ELF-1 (cell line): ENCODE measurements at places on chromosomes 4 and X.
A peak's percentile ranks its signal among the peaks of the same experiment; 100 is the strongest.

DNA sequence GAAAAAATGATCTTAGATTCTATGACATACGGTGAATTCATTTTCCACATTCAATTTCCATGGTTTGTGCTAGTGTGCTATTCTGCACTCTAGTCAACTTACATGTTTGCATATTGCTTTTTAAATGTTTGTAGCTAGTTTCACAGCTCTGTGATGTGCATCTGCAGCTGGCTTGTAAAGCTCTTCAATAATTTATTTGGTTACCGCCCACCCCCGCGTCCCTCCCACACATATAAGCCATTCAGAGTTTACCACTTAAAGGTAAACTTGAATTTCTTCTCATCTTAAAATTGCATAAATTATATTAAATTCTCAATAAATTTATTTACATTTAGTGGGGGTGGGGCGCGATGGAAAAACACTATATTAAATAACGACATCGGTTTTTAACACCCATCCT is 291 bp upstream of the NBDY start:
- no peak for DNase-seq

DNA sequence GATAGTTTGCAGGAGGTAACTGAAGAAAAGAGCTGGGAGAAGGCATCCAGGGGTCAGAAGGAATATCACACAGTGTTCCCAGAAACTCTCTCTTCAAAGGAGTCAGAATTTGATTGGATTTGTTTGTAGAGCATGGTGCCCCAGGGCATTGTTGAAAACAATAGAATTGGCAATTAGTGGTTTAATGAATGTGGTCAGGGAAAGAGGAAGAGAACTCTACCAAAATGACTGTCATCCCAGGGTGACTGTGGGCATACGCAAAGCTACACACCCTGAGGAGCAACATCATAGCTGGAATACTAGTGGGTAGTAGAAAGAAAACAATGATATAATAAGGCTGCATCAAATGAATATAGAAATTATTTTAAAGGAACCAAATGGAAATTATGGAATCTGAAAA is 21.5 kb downstream of the TNIP2 start:
- DNase-seq, result peak; percentile 34

GRCh38 chr4:78061939-78062570 is 4.9 kb downstream of the FRAS1 start:
- no peak for DNase-seq

GRCh38 chrX:55167124-55167803 is 52.9 kb upstream of the PAGE5 start:
- DNase-seq, result no peak

- no peak for DNase-seq
These were observed 361.2 kb downstream of the BCOR start for GRCh38 chrX:39736216-39737211.

- DNase-seq, result peak; percentile 47
These were observed 398.1 kb upstream of the PITX2 start for GRCh38 chr4:111020961-111021360.

GRCh38 chr4:52659722-52660261 is 691 bp upstream of the USP46 start:
- peak; percentile 54 for DNase-seq

GRCh38 chrX:40154853-40155588 is 57.3 kb upstream of the BCOR start:
- DNase-seq, result peak; percentile 81

DNA sequence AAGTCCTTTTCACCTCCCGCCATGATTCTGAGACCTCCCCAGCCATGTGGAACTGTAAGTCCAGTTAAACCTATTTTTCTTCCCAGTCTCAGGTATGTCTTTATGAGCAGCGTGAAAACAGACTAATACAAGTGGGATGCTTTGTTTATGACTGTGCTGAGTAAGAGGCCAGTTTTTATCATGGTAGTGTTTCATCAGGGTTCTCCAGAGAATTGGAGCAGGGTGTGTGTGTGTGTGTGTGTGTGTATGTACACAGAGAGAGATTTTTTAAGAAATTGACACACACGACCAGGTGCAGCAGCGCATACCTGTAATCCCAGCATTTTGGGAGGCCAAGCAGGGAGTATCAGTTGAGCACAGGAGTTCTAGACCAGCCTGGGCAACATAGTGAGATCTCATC is 34.6 kb upstream of the SLC2A9 start:
- no peak for DNase-seq

- DNase-seq, result peak; percentile 40
These were observed 319 bp downstream of the DRP2 start for GRCh38 chrX:101219864-101220346.

GRCh38 chr4:76526585-76526990 is 91.6 kb downstream of the SHROOM3 start:
- no peak for DNase-seq

DNA sequence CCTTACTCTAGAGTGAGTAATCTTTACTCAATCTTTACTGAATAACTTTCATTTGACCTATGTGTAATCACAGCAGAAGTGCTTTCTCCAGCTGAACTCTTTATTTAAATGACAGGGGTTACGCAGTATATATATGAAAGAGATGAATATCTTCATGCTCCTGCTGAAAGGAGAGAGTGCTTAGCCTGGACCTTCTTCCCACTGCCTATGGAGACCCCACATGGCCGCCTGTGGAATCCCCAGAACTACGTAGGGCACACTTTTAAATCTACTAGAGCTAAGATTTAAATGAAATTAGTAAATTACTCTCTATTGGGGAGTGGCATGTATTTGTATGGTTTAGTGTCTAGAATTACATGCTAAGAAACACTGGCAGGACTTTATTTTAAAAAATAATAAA is 391.2 kb downstream of the ANKRD50 start:
- DNase-seq, result no peak

DNA sequence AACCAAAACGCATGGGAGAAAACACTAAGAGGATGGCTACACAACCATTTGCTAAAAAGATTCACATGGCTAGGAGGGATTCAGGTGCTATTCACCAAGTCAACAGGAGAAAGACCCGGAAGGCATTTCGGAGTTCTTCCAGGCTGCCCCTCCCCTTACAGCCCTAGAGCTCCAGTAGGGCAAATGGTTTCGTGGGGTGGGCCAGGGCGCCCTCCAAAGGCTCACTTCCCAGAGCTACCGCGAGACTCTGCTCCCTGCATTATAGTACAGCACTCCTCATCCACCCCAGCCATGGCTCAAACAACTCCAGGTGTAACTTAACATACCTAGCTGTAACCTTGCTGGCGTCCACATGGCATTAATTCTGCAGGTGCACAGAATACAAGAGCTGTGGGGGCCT is 179.7 kb downstream of the SLC39A8 start:
- DNase-seq, result no peak
